ENCODE measurements at places on chromosomes 13 and 19. TPM values are rescaled to one million over a fixed set of nuclear protein-coding genes. Genes with fewer than 3 reads are reported as not detected.

GRCh38 chr13:80865329-80865728 is 524.4 kb upstream of the SPRY2 start:
- no peak for DNase-seq

The KLHL1 gene
- 106 TPM for total RNA-seq

DNA sequence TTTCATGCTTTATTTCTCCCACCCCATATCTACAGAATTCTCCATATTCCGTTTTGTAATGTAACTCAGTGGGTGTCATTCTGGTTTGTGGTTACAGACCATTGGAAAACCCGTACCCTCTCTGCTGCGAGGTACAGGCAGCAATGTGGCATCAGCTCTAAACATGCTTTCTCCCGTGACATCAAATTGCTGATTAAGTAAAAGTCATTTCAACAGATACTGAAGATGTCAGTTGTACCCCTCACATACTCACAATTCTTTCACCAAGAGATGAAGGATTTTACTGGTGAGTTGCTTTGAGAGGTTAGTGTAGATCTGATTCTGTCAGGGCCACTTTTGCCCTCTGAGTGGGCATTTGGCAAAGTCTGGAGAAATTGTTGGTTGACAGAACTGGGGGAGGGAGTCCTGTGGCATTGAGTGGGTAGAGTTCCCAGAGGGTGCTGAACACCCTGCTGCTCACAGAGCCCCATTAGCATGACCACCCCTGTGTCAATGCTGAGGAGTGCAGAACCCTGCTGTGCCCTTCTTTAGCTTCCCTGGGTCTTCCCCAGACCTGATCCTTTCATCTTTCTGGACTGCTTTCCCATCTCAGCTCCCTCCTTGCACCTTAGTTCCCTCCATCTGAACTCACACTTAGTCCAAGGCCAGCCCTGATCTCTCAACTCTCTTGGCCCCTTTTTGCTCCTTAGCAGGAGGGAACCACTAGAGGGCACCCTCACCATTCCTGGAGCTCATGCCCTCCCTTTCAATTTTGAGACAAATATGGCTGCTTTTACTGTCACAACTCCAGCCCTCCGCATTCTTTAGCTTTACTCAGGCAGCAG is 39.9 kb upstream of the CEACAM8 start:
- DNase-seq: no peak

GRCh38 chr13:57583529-57583928 is 48.0 kb upstream of the PCDH17 start:
- no peak for DNase-seq

DNA sequence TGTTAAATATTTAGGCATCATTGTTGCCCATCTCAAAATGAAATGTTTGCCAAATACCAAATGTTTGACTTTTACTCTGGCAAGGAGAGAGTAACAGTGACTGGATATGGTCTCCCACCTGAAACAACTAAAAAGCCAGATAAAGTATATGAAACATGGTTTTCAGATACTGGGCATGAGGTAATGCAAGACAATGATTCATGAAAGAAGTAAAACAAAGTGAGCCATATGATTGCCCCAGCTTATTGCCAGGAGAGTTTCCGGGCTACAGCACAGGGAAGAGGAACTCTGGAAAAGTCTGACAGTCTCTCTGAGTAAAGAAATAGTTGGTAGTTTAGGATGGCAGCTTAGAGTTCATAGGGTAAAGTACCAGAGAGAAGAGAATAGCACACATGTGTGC is 354.6 kb downstream of the DNAJC15 start:
- no peak for DNase-seq

The CRX gene
- not detected for total RNA-seq
